Stimulated activated CD8-positive, alpha-beta memory T cell treated with anti-CD3 and anti-CD28 coated beads, Interleukin-4, amount 100 ng/mL, for 1 hour (primary cell): ENCODE measurements at places on chromosomes 7 and 10.

- DNase-seq, result no peak
These were observed 83.1 kb downstream of the LHPP start for GRCh38 chr10:124544711-124545110.

DNA sequence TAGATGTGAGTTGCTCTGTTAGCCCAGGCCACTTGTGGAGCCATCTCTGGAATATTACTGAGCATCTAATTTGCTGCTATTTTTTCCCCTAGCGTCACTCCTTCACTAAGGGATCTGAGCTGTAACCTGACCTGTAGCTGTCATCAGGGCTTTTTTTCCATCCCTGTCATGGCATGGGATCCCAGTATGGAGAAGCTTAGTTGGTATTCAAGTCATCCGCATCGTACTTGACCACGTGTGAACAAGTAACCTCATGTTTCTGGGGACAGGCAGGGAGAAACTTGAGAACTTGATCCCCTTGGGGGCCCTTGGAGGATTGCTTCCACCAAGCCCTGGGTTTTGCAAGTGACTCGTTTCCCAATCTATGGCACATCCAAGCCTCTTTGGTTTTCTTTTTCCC lies 474.4 kb upstream of the GALNT17 start:
- DNase-seq, result no peak

DNA sequence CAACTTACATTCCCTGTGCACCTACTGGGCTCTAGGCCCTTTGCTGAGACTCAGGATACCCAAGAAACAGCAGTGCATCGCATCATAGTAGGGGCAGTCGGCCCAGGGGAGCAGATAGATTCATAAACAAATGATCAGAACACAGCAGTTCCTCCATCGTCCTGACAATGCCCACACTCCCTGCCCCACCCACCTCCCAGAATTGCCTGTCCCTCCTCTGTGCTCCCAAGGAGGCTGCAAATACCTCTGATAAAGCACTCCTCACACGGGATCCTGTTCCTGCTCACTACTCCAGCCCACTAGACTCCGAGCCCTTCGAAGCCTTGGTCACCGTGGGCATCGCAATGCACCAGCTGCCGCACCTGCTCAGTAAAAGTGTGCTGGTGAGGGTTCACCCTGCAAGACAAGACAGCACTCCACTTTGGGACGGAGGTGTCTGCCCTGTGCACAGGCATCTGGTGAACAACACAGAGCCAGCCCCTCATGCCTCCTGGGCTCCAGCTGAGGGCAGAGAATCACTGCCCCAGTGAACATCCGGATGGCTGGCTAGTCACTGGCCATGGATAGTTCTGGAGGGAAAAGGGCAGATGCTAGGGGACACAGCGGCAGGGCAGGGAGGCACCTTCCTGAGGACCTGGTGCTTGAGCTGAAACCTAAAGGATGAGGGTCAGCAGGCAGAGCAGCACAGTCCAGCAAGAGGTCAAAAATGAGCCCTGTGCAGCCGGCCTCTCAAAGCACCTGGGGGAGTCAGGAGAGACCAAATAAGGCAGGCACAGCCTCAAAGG lies 60.7 kb downstream of the TNS3 start:
- no peak for DNase-seq

GRCh38 chr10:94439275-94439861 lies 37.0 kb downstream of the TBC1D12 start:
- no peak for DNase-seq

- no peak for DNase-seq
These were observed 57.6 kb downstream of the PCLO start for GRCh38 chr7:83105063-83105462.

GRCh38 chr10:10967029-10967428 lies 50.6 kb upstream of the CELF2 start:
- no peak for DNase-seq

GRCh38 chr10:123027861-123028260 lies 19.1 kb downstream of the ACADSB start:
- DNase-seq, result no peak

DNA sequence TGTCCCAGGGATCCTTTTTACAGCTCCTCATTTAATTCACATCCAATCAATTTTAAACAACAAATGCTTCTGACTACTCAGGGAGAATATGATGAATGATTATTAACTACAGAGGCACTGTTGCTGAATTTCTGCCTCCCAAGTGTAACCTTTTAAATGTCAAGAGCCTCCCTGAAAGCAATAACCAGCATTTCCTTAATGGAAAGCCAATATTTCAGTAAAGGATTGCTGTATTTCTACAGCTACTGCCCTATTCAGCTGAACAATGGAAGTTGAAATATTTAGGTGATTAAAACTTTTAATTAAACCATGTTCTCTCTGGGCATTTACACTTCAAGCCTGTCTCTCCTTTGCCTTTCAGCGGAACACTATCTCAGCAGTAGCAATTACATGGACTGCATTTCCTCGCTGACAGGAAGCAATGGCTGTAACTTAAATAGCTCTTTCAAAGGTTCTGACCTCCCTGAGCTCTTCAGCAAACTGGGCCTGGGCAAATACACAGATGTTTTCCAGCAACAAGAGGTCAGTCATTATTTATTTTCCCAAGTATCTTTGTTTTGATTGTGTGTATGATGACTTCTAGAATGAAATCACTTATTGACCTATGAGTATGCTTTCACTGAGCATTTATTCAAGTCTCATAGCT lies 304.7 kb downstream of the BICC1 start:
- DNase-seq, result no peak

- DNase-seq, result no peak
These were observed 259.2 kb downstream of the HDAC9 start for GRCh38 chr7:18754766-18755165.

DNA sequence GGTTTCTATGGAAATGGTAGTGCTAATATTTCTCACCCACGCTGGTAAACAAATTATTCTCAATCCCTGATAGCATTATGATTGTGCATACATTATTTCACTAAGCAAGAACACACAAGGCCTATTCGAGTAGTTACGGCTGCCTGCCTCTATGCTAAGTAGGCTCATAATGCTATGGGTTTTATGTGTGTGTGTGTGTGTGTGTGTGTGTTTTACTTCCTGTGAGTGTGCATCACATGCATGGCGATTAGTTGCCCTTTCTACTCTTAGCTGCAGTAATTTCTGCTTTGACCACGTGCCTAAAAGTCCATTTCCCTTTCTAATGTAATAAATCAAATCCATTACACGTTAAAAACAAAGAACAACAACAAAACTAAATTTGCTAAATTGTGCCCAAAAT lies 117.0 kb downstream of the CHCHD3 start:
- DNase-seq, result no peak

DNA sequence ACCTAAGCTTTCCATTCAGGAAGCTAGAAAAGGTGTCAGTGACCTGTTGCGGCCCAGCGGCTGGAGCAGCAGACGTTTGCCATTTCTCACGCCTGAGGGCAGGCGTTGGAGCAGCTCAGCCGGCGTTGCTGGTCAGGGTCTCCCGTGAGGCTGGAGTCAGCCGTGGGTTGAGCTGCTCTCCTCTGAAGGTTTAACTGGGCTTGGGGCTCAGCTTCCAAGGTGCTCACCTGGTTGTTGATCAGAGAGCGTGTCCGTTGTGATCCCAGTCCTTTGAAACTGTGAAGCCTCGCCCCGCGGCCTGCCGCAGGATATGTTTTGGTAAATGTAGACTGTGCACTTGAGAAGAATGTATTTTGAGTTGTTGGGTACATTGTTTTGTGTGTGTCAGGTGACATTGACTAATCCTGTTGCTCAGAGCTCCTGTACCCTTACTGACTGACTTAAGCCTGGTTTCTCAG lies 20.6 kb upstream of the PWWP2B start:
- no peak for DNase-seq

- DNase-seq, result no peak
These were observed 128.7 kb upstream of the HABP2 start for GRCh38 chr10:113423981-113424721.

- no peak for DNase-seq
These were observed 7.8 kb upstream of the RBM28 start for GRCh38 chr7:128351296-128352152.
